ENCODE measurements at places on chromosomes 1 and 21.

DNA sequence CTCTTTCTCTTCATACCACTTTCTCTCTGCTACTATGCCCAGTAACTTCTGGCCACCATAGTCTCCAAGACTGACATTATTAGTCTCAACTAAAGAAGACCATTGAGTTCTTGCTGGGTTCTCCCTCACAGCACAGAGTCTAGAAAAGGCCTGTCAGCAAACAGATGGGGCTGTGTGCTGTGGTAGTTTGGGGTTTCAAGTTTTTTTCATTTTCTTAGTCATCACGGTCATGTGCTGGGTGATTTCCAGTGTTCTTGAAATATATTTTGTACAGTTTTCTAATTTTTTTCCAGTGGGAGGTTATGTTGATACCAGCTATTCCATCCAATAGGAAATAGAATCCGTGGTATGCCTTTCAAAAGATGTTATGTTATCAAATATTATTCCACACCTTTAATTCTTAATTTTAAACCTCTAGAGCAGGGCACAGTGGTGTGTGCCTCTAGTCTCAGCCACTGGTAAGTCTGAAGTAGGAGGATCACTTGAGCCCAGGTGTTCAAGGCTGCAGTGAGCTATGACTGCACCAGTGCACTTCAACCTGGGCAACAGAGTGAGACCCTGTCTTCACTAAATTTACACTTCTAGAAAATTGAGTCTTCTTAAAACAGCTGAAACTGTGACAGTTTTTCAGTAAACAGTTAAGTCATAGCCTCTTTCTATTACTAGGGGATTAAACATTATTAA lies 8.3 kb downstream of the CFHR2 start:
- DNase-seq, result no peak

DNA sequence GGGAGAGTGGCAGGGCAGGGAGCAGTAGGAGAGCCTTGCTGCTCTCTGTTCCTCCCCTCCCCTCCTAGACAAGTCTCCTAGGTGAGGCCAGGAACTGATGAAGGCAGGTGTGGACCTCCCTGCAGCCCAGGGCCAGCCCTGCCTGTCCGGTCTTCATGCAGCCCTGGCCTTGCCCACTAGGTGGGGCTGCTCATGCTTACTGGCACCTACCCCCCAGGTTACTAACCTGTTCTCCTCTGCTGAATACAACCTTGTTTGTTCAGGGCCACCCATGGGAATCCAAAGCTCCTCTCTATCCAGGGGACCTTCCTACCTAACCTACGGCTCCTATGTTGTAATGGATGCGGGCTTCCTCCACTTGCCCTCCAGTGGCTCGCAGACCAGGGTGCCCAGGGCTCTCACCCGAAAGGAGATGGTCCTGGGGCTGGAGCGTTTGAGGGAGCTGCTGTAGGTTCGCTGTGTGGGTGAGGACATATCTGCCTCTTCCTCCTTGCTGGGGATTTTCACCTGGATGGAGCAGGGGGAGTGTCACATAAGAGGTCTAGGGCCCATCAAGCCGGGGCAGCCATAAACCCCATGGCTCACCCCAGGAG lies 7.9 kb upstream of the TNNT2 start:
- no peak for DNase-seq

DNA sequence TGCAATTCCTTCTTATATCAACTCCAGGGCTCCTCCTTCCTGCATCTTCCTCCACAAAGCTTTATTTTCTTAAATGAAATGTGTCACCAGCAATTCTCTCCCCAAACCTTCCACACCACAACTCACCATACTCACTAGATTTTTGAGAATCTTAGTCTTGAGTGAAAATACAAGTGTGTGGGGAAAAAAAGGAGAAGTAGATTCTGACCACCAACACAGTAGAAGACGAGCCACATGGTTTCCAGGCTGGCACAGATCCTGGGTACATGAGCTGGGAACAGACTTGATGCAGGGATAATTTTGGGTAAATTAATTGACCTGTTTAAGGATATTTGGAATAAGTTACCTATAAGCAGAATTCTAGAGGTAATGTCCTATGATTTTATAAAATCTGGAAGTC lies 72.8 kb upstream of the KCNJ15 start:
- DNase-seq, result no peak

GRCh38 chr1:17643861-17644703 lies 104.6 kb downstream of the ARHGEF10L start:
- DNase-seq, result no peak

DNA sequence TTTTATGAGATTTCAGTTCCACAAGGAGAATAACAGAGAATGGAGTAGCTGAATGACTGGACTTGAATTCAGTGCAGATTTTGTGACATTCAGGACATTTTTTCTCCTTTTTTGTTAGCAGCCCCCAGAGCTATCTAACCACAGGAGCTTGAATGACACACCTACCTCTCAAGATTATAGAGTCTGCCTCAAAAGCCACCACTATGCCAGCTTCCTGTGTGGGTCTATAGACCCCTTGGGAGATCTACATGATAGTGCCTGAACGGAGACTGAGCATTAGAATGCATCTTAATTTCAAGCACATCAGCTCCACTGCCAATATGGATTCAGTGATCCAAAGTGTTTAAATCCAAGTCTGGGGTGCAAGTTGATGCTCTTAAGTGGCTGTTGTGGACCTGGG lies 74.4 kb upstream of the ZNF648 start:
- DNase-seq, result no peak

- DNase-seq, result peak; percentile 78
Measured at GRCh38 chr21:29149808-29150425, 19.5 kb downstream of the MAP3K7CL start.

Measured in fibroblast of lung (primary cell).